ENCODE measurements at places on chromosomes 13 and 19.

GRCh38 chr19:13884726-13885591, 8.0 kb downstream of the NANOS3 start:
- no peak for DNase-seq

DNA sequence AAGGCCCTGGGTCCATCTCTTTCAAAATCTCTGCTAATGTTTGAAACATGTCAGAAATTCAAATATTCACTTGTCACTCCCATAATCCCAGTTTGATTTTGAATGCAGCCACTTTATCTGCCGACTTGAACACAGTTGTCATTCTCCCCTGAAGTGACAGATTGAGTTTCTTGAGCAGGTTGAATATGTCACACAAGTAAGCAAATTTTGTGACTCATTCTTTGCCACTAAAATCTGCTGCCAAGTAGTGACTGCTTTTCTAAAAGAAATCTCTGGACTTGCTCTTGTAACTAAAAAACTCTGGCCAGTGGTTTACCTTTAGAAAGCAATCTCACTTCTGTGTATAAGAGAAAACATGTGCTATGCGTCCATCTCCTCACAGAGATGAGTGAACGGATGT, 357.1 kb downstream of the LMO7 start:
- DNase-seq = no peak

- peak; percentile 81 for DNase-seq
These were observed 109.5 kb upstream of the DOCK9 start for GRCh38 chr13:99087098-99087953.

- no peak for DNase-seq
These were observed 274.8 kb downstream of the TEX29 start for GRCh38 chr13:111595276-111595675.

DNA sequence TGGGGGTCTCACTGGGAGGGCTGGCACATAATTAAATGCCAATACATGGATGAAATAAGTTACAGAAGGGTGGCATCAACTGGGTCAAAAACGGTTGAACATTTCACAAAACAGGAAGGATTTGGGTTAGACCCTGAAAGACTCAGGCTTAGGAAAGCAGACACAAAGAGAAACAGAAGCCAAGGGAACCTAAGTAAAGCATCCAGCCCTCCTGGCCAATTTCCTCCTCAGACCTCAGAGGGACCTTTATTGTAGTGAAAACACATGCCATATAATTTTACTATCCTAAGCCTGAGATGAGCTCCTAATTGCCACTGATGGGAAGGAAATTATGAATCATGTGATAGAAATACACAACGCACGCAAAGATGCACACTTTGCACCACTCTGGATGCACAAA, 12.1 kb upstream of the CEACAM3 start:
- no peak for DNase-seq

DNA sequence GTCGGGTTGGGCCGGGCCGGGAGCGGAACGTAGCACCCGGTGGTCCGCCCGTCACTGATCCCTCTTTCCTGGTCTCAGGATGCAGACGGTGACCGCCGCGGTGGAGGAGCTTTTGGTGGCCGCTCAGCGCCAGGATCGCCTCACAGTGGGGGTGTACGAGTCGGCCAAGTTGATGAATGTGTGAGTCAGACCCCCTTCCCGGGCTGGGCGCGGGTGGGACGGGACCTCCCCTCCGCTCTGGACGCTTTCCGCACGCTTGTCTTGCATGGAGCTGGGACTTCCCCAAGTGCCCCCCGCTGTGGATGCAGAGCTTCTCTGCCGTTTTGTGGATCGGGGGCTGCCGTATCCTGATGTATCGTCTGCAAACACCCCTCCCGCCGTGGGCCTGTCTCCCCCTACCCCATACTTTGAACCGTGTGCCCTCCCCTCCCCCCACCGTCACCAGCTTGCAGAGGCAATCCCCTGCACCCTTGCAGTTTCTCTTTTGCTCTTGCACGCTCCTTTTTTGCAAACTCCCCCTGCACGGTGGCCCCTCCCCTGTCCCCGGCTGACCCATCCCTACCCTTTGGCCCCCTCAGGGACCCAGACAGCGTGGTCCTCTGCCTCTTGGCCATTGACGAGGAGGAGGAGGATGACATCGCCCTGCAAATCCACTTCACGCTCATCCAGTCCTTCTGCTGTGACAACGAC, 669 bp downstream of the GADD45B start:
- DNase-seq = peak; percentile 86

GRCh38 chr13:36054041-36054440, 77.1 kb downstream of the DCLK1 start:
- DNase-seq = no peak

DNA sequence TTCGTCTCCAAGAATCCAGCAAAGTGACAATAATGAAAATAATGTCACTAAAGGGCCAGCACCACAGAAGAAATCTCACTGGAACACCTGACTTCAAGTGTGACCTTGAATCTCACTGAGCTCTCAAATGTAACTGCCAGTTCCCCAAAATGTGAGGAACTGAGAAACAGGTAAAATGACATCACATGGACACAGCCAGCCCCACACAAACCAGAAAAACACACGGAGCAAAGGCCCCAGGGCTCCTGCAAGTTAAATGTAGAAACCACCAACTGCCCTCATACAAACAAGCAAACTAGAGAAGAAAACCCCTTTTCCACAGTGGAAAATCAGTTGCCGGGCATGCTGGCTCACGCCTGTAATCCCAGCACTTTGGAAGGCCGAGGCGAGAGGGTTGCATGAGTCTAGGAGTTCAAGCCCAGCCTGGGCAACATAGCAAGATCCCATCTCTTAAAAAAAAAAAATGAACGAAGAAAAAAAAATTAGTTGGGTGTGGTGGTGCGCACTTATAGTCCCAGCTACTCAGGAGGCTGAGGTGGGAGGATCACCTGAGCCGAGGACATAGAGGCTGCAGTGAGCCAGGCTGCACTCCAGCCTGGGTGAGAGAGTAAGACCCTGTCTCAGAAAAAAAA, 8.7 kb upstream of the KANK2 start:
- DNase-seq = no peak

- no peak for DNase-seq
These were observed 121.3 kb upstream of the SPACA7 start for GRCh38 chr13:112254900-112255299.

- DNase-seq = no peak
These were observed at the start of gene URAD for GRCh38 chr13:27988520-27988919. TSS of gene URAD (minus strand) at chr13:27988693. CDS start at chr13:27988637, 56 bp downstream.

DNA sequence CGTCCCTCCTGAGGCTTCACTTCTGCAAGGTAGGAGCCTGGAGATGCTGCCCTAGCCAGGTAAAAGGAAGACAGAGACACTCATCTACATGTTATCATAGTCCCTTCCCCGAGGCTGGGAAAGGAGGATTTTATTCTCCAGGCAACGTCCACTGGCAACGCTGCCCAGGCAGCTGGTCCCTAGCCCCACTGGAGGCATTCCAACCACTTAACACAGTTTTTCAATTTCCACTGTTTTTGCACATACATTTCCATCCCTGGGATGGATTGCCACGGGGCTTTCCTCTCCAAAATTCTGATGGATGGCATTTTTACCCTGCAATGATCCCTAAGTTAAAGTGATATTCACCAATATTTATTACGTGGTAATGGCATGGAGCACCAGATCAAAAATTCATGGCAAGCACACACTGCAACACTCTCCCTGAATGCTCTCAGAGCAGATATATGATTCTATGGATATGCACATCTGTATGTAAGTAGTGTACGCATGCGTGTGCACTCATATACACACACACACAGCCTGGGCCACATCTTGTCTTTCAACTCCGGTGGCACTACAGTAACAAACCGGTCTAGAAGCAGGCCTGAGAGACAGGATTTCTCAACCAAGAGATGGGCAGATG, 322.3 kb upstream of the TSHZ3 start:
- DNase-seq = no peak

DNA sequence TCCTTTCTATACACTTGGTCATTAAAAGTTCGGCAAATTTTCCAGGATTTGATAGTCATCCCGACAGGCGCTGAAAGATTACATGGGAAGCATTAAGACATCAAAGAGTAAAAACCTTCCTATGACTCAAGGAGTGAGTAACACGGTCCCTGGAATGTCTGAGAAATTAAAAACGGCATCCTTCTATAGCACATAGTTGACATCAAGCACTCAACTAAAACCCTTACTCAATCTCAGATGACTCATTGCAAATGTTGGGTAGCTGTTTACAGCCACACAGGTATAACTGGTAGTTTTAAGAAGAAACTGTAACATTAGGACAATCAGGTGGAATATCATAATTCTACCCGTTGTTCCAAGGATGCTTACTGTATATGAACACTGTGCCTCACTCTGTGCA, 6.4 kb upstream of the LGALS13 start:
- no peak for DNase-seq

DNA sequence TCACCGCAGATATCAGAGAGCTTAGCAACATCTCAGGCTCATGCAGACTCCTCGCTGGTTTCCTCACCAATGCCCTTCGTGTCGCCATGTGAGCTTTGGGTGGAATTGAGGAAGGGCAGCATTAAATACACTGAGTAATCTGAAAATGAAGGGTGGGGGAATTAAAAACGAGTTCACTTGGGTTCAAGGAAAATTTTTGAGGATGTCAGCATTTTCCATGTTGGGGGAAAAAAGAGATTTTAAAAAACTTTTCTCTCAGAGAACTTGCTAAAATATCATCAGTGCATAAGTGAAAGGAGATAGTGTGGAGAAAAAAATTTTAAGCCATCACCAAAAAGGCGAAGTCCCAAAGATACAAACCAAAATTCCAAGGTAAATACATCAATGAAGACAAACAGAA, 359.3 kb downstream of the KCNRG start:
- no peak for DNase-seq

DNA sequence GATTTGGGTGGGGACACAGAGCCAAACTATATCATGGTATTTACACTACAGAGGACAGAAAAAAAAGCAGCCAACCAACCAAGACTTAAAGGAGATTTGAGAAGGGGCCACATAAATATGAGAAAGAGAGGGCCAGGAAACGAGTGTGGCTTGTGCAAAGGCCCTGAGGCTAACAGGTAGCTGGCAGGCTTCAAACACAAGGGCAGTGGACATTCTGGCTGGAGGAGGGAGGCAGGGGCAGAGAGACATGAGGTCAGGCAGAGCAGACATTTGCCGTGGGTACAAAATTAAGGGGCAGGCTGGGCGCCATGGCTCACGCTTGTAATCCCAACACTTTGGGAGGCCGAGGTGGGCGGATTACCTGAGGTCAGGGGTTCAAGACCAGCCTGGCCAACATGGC, 278.7 kb downstream of the FOXO1 start:
- DNase-seq = no peak

DNA sequence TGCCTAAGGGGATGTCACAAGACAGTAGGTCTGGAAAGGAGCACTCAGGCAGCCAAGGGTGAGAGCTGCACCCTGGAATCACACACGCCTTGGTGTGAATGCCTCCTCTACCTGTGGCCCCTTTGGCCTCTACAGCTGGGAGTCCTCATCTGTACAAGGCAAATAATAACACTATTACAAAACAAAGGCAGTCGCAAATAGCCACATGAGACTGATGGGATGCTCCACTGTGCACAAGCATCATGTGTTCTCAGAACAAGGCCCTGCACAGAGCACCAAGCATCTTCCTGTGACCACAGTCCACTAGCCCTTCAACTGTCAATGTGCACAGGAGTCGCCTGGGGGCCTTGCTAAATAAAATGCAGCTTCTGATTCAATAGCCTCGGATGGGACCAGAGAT, 44.6 kb upstream of the HNRNPA1L2 start:
- no peak for DNase-seq

DNA sequence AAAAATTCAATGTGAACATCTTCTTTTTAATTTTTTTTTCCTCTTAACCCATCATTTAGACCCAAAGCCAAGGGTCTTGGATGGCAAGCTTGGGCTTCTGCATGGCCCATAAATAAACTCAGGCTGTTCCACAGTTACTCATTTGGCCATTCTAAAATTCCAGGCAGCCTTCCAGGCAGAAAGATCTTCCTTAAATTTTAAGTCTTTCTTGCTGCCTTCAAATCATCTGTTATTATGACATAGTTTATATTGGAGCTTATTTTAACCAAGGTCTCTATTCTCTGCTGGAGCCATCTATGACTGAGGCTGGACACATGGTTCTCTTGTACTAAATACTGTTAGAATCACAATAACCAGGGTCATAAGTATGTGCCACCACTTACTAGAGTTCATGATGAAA, 317.3 kb upstream of the MAB21L1 start:
- no peak for DNase-seq

GRCh38 chr13:38730332-38730731, 43.5 kb downstream of the FREM2 start:
- no peak for DNase-seq

GRCh38 chr13:46160471-46161066, 21.4 kb downstream of the LCP1 start:
- peak; percentile 66 for DNase-seq

DNA sequence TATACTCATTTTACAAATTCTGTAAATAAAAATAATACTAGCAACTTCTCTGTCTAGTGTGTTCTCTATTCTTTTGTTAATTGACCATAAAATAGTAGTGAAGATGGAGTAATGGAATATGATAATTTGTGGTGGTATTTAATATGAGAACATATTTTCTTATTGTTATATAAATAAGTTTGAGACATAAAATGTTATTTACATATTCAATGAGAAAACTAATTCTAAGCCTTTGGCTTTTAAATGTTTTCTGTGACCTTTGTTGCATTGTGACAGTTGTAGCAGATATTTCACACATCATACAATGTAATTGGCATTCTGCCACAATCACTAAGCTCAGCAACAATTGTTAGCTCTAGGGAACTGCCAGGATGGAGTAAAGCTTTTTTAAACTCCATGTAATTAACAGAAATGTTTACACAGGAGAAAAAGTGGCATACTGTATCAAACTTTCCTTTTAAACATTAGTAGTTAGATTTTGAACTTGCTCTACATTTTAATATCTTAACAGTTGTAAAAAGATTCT, 562.1 kb upstream of the PCDH9 start:
- DNase-seq = no peak

- no peak for DNase-seq
These were observed 5.2 kb upstream of the GRAMD1A start for GRCh38 chr19:34994643-34995541.

GRCh38 chr19:13926715-13927114, 11.5 kb downstream of the PODNL1 start:
- DNase-seq = no peak

DNA sequence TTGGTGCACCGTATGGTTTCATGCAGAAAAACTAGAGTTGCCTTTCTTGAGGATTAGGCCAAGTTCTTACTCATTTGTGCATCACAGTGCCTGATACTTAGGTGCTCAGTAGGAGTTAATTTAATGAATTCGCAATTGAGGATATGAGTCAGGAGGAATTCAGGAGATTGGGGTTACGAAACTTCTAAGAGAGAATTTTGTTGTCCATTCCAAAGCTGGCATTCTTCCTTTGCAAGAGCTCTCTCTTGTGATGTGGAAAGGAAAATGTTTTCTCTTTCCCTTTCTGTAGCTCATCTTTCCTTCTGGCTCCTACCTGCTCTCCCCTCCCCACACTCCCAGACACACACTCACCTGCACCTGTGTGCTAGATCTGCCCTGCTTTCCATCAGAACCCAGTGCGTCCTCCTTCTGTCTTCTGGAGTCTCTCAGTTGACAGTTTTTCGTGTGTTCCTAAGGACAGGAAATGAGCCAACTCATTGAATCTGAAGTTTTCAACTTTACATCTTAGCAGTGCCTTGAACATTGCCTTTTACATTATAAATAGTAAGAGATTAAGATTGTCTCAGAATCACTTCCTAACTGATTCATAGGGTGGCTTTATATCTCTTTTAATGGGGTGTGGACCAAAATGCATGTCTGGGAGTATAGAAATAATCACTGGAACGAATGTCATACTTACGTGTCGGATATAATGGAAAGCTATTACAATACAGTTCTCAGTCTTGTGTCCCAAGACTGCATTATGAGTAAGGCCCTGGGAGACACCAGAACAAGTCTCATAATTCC, 19.7 kb upstream of the ERCC5 start:
- peak; percentile 94 for DNase-seq

GRCh38 chr13:41212881-41213280, 18.5 kb upstream of the KBTBD7 start:
- no peak for DNase-seq

Measured in fibroblast of skin of right biceps (primary cell).